ENCODE measurements at places on chromosomes 1 and 21.

GRCh38 chr1:67676946-67677345 lies 8.1 kb upstream of the GADD45A start:
- no peak for DNase-seq

GRCh38 chr1:226638608-226639007 lies 90.0 kb downstream of the STUM start:
- DNase-seq, result no peak

DNA sequence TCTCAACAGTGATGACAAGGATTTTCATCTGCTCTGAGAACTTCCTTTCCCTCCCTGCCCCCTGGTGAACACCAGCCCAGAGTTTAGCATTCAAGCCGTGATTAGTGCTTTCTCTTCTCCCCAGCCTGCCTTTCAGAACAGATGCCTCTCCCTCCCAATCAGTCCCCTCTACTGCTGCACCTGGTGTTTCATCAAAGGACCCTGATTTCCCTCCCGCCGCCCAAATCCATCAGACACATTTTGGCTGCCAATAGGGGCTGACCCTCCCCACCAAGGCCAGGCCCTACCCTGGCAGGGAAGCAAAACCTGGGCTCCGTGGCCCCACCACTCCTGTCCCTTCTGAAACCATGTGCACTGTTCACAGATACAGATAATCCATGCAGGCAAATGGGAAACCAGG lies 34.0 kb upstream of the KLHDC7A start:
- no peak for DNase-seq

- no peak for DNase-seq
These were observed 143.5 kb downstream of the PEX14 start for GRCh38 chr1:10617931-10618885.

DNA sequence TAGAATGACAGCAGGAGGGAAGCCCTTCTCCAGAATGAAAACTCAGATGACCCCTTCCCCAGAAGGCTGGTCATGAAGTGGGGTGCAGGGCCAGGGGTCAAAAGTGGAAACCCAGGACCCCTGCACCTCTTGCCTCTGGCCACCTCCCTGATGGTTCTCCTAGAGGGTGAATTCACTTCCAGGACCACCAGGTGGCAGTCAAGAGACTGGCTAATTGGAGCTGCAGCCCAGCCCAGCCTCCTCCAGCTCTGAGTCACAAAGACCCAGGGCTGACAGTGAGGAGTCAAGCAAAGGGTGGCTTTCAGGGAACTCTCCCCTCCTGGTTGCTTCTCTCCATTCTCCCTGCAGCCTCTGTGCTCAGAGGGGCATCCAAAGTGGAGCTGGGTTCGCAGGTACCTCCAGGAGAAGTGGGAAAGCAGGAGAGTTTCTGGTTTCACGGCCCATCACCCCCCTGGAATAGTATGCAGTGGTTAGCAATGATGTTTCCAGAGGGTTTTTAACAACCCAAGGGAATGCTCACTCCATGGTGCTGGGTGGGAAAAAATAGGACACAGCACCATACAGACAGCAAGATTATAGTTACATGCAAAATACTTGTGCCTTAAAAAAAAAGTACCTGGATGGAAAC lies 6.1 kb upstream of the EPHB2 start:
- DNase-seq, result peak; percentile 59

- no peak for DNase-seq
These were observed 230.4 kb downstream of the DNM3 start for GRCh38 chr1:172071746-172072145.

GRCh38 chr1:224287714-224288113 lies 42.3 kb downstream of the NVL start:
- no peak for DNase-seq

- DNase-seq, result no peak
These were observed 63.0 kb upstream of the BACH1 start for GRCh38 chr21:29235714-29236197.

DNA sequence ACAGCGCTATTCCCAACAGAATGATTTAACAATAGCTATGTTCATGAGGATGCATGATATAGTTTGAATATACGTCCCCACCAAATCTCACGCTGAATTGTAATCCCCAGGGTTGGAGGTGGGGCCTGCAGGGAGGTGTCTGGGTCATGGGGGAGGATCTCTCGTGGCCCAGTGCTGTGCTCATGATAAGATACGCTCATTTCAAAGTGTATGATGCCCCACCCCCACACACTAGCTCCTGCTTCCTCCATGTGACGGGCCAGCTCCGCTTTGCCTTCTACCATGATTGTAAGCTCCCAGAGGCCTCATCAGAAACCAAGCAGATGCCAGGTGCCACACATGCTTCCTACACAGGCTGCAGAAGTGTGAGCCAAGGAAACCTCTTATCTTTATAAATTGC lies 93.6 kb downstream of the SMYD3 start:
- DNase-seq, result no peak

- no peak for DNase-seq
These were observed 28.6 kb upstream of the PLCH2 start for GRCh38 chr1:2447276-2448097.

GRCh38 chr1:55039342-55040082 lies at the start of gene PCSK9:
PCSK9 (plus strand) TSS chr1:55039548; CDS start chr1:55039838, 290 bp downstream.
- DNase-seq, result no peak

DNA sequence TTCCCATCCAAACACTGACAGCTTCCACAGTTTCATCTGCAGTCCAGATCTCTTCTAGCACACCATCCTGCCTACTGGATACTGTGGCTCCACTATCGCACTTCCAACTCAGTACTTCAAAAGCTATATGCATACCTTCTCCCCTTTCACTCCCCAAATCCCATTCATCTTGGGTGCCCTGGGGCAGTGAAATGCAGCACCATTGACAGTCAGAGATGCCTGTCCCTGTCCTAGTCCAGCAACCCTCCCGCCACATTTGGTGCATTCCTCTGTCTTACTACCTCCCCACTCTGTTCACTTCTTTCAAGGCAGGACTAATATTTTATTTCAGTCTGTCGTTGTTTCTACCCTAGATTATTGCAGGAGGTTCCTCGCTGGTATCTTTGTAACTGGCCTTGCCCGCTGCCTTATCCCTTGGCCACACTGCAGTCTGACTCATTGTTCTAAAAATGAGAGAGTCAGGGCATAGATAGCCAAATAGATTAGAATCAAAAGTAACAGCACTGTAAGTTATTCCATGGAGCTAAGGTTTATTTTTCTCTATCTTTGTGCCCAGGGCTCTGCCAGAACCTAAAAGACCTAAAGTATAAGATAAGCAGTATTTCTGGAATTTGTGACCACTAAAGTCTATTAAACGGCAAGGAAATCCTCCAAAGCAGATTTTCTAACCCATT lies 96.7 kb downstream of the ESRRG start:
- no peak for DNase-seq

- no peak for DNase-seq
These were observed 148.9 kb downstream of the CDC42BPA start for GRCh38 chr1:227169343-227169742.

DNA sequence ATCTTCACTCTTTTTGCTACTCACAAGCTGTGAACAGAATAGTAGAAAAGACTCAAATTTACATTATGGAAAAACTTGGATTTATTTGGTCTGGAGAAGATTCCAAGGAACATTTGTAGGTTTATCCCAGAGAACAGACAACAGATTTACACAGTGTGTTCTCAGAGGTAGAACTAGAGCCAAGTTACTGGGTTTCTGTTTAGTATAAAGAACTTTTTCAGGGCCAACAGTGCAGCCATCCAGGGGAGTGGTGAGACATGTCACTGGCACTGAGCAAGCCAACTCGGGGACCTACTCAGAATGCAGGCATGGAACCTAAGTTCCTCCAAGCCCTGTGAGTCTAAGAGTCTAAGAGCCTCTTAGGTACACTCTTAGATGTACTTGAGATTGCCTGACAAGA lies 142.6 kb downstream of the OMA1 start:
- DNase-seq, result no peak

DNA sequence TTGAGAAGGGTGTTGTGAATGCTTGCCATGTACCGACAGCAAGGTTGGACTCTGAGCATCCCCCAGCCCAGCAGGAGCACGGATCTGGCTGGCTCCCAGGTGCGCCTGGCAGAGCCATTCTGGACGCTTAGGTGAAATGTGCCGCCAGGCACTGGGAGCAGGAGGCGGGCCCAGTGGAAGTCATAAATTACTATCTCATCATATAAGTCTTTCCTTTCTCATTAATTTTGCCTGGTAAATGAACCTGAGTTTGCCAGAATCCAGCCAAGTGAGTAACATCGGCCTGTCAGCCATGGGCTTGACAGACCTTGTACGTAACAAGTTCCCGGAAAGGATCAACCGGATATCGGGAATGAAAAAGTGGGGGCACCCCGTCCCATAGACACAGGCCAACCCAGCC lies 179.5 kb upstream of the ARHGEF16 start:
- no peak for DNase-seq

DNA sequence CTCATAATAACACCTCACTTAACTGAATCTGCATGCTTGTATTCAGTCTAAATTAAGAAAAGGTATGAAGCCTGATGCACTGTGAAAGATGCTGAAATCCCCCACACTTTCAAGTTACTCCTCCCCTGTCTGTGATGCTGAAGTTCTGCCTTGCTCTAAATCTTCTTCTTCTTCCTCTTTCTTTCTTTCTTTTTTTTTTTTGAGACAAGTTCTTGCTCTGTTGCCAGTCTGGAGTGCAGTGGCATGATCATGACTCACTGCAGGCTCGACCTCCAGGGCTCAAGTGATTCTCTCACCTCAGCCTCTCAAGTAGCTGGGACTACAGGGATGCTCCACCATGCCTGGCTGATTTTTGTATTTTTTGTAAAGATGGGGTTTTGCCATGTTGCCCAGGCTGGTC lies 231.0 kb upstream of the B3GALT2 start:
- DNase-seq, result no peak

DNA sequence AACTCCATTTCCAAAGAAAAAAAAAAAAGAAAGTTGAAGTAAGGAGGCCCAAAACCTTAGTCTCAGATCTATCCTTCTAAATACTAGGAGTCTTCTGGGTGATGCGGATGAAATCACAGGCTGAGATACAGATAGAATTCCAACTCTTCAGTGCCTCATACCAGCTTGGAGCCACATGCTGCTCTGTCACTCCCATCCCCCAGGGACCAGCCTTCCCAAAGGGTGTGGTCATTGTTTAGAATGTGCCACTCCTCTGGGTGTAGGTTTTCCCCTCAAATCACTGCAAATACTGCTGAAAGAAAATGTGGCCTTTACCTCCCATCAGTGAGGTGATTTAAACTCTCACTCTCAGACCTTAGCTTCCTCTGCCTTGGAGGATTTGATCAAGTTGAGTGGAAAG lies 112.9 kb downstream of the CDC7 start:
- no peak for DNase-seq

GRCh38 chr1:200030791-200031190 lies 3.3 kb downstream of the NR5A2 start:
- DNase-seq, result no peak

- DNase-seq, result no peak
These were observed 10.3 kb downstream of the CHAF1B start for GRCh38 chr21:36395353-36396111.

- DNase-seq, result no peak
These were observed 172.6 kb upstream of the HMCN1 start for GRCh38 chr1:185561629-185562028.

- DNase-seq, result no peak
These were observed 45.8 kb downstream of the SLC25A24 start for GRCh38 chr1:108154314-108154713.

DNA sequence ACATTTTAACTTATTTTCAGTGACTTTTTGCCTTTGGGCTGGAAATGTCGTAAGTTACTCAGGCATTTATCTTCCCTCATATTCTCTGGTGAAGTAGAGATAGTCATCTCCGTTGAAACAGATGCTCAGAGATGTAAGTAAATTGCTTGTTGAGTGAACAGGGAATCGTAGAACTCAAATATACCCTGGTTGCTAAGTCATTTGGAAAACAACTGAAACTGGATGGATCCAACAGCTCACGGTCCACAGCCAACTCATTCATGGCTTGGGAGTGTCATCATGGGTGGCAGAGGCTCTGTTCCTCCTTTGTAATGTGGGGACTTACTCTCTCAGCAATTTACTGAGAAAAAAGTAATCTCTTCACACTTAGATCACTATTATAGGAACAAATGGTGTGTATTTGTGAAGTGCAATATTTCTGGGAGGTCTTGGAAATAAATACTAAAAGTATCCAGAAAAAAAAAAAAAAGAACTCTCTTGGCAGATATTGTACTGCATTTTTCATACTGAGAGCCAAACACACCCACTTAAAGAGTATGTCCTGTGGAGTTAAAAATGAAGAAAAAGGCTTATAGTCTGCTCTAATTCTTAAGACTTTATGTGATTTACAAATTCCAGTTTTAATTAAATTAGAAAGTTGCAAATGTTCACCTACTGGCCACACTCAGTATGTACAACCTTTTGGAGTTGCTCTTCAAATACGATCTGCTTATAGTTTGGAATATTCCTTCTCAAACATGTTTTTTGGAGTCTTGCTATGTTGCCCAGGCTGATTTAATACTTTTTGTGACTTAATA lies 107.4 kb downstream of the LEPR start:
- no peak for DNase-seq

- DNase-seq, result peak; percentile 18
These were observed 37.7 kb downstream of the SH3GLB1 start for GRCh38 chr1:86741947-86742572.

- DNase-seq, result no peak
These were observed 29.5 kb downstream of the LDLRAP1 start for GRCh38 chr1:25572708-25573590.

DNA sequence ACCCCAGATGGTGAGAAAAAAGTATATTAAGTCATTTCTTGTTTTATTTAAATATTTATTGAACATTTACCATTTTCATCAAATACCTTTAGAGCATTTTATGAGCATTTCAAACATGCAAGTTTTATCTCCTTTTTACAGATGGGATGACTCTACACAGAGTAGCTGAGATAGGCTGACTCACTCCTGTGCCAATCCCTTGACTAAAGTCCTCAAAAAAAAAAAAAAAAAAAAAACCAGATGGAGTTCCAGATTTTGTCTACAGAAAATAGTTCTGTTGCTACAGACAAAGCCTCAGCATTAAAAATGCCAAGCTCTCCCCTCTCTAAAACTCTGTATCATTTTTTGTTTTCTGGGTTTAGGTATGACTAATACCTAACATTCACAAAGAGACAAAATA lies 303.0 kb upstream of the PLD5 start:
- no peak for DNase-seq

GRCh38 chr1:29523576-29523975 lies 287.3 kb downstream of the PTPRU start:
- no peak for DNase-seq

- DNase-seq, result no peak
These were observed 13.5 kb downstream of the COL18A1 start for GRCh38 chr21:45418301-45419071.

DNA sequence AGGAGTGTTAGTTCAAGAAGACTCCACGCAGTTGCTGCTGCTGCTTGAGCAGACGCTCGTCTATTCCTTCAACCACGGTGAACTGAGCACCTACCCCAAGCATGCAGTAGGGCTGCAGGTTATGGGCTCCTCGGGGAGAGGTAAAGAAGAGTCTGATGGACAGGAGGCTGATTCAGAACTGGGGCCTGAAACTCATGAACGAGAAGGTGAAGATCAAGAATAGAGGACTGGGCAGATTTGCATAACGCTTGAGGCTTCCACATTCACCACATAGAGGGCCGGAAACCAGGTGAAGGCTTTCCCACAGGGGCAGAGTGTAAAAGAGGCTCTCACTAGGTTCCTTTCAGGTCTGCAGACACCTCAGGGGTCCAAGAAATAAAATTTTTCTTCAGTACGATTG lies 9.1 kb downstream of the ABCA4 start:
- no peak for DNase-seq

- DNase-seq, result no peak
These were observed 550.9 kb downstream of the USP25 start for GRCh38 chr21:16280686-16281091.
